ACHN (cell line): ENCODE measurements at places on chromosomes 6 and 20.

DNA sequence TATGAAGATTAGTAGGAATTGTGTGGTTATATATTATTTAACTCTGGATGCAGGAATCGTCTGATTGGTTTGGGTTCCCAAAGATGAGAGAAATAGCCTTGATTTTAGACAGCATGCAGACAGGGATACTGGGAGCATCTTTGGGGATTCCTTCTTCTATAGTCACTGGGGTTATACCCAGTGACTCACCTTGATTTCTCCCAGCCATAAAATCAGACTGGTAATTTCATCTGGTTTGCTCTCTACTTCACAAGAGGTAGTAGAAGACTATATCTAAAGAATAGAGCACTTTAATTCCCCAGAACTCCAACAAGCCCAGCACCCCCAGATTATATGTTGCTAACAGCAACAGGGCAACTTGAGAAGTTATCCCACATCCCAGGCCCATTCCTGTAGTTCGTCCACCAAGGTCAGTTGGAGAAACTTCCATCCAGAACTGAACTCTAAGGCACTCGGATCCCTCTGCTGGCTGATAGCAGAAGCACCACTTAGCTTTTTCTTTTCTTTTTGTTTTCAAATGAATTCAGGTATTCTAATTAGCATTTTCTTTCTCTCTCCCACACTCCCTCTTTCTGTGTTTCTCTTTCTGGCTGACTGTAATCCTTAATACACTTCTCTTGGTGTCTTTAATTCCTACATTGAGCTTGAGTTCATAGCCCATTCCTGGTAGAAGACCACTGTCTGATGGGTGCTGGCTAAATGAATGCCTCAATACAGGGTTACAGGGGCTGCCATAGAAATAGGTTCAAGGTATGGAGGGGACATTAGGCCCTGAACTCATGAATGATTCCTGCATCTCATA lies 20.4 kb upstream of the EFHC1 start:
- DNase-seq = peak; percentile 60

- DNase-seq = no peak
Measured at GRCh38 chr6:170139531-170139930, 151.3 kb downstream of the DLL1 start.

DNA sequence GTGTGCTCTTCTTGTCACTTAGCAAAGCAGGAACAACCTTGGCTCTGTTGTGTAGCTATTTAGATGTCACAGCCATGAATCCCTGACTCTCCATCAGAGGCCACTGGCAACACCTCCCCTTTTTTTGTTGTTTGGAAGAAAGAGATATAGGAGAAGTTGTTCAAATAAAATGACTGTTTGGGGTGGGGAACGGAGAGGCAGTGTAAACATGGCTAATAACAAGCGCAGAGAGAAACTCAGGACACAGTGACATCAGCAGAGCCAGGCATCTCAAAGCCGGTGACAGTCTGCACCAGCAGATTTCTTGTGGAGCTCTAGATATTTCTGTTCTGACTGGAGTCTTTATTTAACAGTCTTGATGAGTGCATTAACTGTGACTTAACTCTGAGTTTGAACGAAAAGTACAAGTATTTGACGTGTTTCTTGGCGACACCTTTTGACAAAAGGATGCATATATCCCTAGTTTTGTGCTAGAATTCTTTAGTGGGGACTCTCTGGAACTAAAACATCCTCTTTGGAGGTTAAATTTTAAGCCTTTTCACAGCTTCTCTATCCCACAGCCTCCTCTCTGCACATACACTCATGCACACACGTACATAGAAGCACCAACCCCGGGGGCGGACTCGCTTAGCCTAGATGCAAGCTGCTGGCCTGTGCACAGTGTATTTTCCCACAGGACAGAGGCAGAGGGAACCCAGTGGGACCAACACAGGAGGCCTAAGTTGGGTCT lies 53.8 kb downstream of the ADAT2 start:
- DNase-seq = peak; percentile 36

DNA sequence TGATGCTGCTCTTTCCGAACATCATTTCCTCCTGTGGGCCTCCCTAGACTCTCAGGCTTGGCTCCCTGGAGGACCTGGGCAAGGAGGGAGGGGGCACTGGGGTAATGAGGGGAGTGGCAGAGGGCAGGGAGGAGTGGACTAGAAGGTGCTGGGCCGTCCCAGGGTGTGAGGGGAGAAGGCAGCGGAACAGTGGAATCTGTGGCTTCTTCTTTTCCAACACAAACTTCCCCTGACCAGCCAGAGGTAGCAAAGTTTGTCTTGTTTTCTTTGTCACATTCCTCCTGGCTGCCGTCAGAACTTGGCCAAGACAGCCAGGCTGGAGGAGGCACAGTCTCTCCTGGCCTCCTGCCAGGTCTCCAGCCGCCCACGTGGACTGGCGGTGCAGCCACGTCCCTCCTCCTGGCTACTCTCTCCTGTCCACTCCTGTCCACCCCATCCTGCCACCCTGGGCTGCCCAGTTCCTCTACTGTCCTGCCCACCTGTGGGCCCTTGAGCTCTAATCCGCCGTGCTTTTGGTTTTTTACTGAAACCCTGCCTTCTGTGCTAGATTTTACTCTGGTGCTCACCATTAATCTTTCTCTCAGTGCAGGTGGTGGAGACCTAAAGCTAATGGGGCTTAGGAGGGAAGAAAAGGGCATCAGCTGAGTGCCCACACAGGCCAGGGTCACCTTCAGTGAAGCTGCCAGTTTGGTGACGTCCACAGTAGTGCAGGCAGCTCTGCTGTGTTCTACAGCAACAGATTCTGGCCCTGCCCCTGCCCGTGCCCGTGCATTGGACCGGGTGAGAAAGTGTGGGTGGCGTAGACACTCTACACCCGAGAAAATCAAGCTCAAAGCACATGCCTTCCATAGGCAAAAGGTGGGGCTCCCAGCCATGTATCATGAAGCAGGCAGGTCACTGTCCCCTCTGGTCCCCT lies 2.8 kb upstream of the CDSN start:
- no peak for DNase-seq

GRCh38 chr6:53906103-53906502 lies 111.3 kb downstream of the LRRC1 start:
- DNase-seq = no peak
